ENCODE measurements at places on chromosomes 11 and 22. TPM values are rescaled to one million over a fixed set of nuclear protein-coding genes. Genes with fewer than 3 reads are reported as not detected.

DNA sequence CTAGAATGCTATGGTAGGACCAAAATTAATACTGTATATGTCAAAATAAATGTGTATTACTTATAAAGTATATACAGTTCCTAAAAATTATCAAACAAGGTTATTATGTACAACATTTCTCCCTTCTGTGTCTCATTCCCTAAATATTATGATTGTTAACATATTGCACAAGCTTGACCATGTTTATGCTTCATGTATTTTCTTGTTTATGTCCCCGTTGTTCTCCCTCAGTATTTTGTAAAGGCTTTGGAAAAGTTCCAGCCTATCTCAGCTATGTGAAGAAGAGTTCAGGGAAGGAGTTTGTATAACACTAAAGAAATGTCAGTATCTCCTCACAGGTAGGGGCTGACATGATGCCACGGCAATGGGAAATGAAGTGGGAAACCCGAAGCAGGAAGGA, 19.6 kb downstream of the ADM start:
- DNase-seq: no peak

DNA sequence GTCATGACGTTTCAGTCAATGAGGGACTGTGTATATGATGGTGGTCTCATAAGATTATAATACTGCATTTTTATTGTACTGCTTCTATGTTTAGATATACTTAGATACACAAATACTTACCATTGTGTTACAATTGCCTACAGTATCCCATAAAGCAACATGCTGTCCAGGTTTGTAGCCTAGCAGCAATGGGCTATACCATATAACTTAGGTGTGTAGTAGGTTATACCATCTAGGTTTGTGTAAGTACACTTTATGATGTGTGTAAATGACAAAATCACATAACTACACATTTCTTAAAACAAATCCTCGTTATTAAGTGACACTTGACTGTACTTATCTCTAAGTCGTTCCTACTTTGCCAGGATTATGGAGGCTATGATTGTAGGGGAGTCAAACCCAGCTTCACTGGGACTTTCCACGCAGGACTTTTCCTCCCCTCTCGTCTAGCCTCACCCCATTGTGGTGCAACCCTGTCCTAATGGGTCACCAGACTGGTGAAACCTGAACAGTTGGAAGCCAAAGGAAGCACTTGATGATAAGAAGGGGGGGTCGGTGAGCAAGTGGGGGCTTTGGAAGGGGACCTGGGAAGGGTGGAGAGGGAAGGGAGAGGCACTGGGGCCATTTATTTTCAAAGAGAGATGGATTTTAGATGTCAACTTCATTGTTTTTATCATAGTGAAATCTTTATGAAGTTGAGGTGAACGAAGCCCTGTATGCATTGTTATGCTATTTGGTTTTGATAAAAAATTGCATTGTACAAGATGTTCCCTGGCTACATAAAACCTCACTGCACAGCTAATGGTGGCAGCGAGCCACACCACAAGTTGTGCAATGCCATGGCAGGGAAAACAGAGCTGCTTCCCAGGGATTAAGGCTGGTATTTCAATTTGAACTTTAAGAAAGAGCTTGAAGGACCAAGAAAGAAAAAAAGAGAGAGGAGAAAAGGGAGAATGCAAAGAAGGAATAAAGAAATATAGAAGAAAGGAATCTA, 129.1 kb downstream of the EHF start:
- peak; percentile 15 for DNase-seq

DNA sequence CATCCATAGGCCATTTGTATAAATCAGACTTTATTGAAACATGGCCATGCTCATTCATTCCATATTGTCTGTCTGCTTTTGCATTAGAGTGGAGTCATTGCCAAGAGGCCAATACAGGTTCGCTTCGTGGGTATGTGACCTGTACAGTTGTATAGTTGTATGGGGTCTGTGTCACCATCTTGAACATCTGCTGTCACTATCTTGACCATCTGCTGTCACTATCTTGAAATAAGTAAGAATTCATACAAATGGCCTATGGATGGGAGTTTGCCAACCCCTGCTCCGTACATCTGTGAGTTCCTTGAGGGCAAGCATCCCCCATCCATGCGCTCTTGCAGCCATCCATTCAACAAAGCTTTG, 44.4 kb upstream of the ANO1 start:
- no peak for DNase-seq

DNA sequence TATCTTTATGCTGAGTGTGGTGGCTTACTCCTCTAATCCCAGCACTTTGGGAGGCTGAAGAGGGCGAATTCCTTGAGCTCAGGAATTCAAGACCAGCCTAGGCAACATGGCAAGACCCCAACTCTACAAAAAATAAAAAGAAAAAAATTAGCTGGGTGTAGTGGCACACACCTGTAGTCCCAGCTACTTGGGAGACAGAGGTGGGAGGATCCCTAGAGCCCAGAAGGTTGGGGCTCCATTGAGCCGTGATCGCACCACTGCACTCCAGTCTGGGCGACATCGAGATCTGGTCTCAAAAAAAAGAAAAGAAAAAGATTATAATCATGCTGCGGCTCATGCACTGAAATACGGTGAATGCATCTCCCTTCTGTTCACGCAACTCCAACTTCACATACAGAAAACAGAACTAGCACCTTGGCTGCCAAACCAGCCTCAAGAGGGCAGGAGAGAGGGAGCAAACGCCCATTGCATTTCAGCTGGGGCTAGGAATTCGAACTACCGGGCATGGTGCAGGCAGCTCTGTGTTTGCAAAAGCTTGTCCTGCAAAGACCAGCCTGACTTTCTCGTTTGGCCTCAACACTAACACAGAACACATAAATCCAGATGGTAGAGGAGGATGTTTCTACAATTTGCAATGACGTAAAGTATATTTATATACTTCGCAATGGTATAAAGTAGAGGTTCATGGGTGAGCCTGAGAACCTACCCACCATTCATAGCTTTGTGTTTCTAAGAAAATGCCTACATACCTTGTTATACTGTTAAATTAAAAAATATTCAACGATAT, 6.3 kb upstream of the SYNGR1 start:
- DNase-seq: peak; percentile 48

- no peak for DNase-seq
Observed at GRCh38 chr11:103875855-103876510, 160.5 kb upstream of the DDI1 start.

DNA sequence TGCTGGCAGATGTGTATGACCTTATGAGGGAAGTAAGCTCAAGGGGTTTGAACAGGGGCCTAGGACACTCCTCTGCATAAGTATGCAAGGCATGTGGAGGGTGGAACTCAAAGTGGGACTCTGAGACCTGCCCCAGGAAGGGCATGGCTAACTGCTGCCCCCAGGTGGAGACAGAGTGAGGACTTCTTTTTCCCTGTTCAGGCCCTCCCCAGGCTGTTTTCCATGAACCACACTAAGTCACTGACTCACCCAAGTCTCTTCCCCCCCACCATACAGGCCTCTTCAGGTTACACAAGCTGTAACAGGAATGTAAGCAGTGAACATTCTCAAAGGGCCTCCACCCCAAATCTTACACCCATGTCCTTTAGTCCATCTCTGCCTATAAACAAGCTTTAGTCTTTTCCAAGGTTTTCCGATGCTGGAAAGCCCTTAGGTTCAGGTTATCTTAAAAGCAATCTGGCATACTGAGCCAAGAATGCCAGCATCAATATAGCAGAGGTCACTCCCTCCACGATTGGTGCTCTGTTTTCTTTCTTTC, 13.1 kb downstream of the EEF1G start:
- no peak for DNase-seq

The CNIH2 gene
- 3.2 TPM for polyA plus RNA-seq

GRCh38 chr22:46758867-46759290, 3.6 kb upstream of the TBC1D22A start:
- DNase-seq: no peak

The SCN2B gene
- polyA plus RNA-seq: 2.9 TPM

The TSPAN18 gene
- polyA plus RNA-seq: 48.1 TPM

DNA sequence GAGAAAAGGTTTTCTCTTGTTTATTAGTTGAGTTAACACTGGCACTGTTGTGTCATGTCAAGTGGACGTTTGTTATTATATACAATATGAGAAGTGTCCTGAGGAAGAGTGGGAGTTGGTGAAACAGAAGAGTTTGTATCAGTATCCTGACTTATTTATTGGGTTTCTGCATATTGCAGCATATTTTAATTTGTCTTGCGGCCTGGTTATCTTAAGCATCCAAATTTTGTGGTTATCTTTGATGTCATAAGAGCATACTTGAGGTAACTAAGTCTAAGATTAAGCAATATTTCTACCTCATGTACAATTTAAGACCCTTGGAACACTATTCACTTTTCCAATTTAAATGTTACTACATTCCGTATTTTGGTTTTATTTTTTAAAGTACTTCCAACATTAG, 103.5 kb downstream of the DDX10 start:
- no peak for DNase-seq

The TMEM45B gene
- polyA plus RNA-seq: 0.66 TPM

The DSCAML1 gene
- 0.63 TPM for polyA plus RNA-seq

- DNase-seq: no peak
Observed at GRCh38 chr11:47398011-47398410, 10.4 kb upstream of the SLC39A13 start.

The ZNF280A gene
- 0.26 TPM for polyA plus RNA-seq

DNA sequence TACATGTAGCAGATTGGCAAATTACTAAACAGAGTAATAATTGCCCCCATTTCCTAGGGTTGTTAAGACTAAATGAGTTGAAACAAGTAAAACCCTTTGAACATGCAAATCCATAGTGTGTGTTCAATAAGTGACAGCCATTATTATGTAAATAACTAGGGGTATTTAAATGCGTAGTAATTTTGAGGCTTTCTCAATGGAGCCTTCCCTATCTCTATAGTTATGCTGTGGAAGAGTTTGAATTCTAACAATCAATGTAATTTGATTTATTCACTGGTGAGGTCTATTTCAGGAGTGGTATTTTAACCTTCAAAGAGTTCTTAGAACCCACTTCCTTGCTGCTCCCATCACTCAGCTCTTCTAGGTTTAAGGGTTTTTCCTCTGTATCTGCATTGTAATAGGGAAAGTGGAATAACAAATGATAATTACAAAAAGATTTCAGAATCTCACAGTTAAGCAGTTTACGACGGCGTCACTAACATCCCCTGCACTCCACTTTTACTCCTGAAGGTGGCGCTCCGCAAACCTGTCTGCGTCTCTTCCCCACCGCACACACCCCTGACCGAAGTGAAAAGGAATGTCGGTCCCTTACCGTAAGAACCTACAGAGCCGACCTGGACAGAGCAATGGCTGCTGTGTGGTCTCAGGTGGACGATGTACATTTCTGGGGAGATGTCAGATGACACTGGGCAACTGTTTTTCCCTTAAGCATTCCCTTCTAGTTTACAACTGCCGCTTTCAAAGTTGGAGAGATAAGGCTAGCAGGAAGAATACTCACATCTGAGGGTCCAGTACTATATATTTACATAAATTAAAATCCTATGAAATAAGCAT, 80.8 kb downstream of the ZC3H12C start:
- DNase-seq: peak; percentile 51

The LARGE1 gene
- polyA plus RNA-seq: 8.7 TPM

The MAJIN gene
- not detected for polyA plus RNA-seq

- no peak for DNase-seq
Observed at GRCh38 chr11:3139086-3139440, 26.0 kb downstream of the OSBPL5 start.

- DNase-seq: no peak
Observed at GRCh38 chr11:64502634-64503033, 88.4 kb upstream of the SLC22A12 start.

The PTH gene
- polyA plus RNA-seq: not detected

- DNase-seq: no peak
Observed at GRCh38 chr11:94000659-94001058, 20.5 kb upstream of the HEPHL1 start.

- no peak for DNase-seq
Observed at GRCh38 chr22:17566776-17567175, 3.5 kb downstream of the SLC25A18 start.

DNA sequence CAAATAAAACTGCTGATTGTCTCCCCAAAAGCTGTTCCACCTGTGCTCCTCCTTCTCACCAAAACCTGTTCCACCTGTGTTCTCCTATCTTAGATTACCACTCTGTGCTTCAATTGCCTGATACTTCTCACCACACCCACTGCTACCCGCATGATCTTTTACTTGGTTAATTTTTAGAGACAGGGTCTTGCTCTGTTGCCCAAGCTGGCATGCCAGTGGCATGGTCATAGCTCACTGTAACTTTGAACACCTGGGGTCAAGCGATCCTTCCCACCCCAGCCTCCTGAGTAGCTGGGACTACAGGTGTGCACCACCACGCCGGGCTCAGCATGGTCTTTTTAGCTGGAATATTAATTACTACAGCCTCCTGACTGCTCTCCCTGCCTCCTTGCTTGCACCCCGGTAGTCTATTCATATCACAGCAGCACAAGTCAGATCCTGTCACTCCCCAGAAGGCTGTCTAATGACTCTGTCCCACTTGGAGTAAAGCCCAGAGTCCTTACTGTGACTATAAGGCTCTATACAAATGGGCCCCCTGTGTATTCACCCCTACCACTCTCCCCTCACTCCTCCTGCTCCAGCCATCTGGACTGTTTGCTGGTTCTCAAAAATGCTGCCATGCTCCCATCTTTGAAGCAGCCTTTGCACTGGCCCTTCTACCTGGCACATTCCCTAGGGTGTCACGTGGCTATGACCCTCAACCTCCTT, 3.5 kb downstream of the C11orf91 start:
- DNase-seq: no peak

The TRIM51 gene
- polyA plus RNA-seq: not detected

GRCh38 chr22:31683181-31684105, 21.4 kb upstream of the PISD start:
- no peak for DNase-seq

- DNase-seq: no peak
Observed at GRCh38 chr11:43756575-43756974, 76.0 kb downstream of the HSD17B12 start.

- DNase-seq: no peak
Observed at GRCh38 chr11:19605520-19606371, 106.9 kb upstream of the NAV2 start.

GRCh38 chr11:12715941-12716340, 41.7 kb downstream of the TEAD1 start:
- no peak for DNase-seq

DNA sequence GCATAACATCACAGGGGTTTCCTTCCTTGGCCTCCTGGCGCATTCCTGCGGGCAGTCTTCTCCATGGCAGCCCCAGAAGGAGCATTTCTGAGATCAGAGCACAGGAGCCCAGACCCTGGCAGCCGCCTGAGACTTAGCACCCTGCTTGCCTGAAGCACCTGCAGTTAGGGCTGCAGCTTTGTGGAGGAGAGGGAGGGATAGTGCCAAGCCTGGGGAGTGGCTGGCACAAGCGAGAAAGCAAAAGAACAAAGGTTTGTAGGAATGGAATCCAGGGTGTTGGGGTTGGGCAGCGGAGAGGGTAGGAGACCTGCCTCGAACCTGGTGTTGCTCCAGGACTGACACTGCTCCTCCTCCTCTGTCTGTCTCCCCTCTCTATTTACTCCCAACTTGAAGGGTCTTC, 66.9 kb downstream of the SCN3B start:
- no peak for DNase-seq

DNA sequence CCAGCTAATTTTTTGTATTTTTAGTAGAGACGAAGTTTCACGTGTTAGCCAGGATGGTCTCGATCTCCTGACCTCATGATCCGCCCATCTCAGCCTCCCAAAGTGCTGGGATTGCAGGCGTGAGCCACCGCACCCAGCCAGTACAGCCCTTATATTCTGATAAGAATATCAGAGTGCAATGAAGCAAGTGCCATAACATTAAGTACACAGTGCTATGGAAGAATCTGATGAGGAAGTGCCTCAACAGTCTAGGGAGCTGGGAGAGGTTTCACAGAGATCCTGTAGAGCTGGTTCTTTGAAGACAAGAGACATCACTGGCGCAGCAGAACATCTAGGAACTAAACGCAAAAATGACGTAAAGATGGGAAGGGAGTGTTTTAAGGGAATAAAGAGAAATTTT, 2.1 kb downstream of the RTCB start:
- DNase-seq: no peak

The CARD16 gene
- polyA plus RNA-seq: 19.1 TPM
